ENCODE measurements at places on chromosomes 4 and X. TPM values are rescaled to one million over a fixed set of nuclear protein-coding genes. Genes with fewer than 3 reads are reported as not detected.

DNA sequence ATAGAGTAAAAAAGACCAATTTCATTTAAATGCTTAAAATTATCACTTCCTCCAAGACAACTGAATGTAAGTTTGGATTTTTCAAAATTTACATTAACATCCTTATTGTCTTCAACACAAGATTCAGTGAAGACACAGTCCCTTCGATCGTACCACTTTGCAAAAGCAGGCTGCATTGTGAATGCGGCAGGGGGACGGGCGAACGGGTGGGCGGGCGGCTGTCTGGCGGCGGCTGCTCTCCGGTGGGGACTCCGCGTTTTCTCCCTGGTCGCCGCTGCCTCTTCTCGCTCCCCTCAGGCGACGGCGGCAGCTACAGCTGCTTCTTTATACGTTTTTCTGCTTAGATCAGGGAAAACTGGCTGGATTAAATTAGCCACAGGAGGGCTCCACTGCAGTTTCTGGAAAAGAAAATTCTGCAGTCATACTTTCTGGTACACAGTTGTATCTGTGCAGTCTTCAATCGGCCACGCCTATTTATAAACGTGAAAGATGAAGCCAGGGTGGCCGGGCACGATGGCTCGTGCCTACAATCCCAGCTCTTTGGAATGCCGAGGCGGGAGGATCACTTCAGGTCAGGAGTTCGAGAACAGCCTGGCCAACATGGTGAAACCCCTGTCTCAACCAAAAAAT lies 33.9 kb upstream of the HPF1 start:
- peak; percentile 27 for DNase-seq

GRCh38 chrX:14697451-14697850 lies 168.1 kb downstream of the GLRA2 start:
- no peak for DNase-seq

- DNase-seq, result no peak
Measured at GRCh38 chr4:113820108-113820507, 58.6 kb upstream of the CAMK2D start.

DNA sequence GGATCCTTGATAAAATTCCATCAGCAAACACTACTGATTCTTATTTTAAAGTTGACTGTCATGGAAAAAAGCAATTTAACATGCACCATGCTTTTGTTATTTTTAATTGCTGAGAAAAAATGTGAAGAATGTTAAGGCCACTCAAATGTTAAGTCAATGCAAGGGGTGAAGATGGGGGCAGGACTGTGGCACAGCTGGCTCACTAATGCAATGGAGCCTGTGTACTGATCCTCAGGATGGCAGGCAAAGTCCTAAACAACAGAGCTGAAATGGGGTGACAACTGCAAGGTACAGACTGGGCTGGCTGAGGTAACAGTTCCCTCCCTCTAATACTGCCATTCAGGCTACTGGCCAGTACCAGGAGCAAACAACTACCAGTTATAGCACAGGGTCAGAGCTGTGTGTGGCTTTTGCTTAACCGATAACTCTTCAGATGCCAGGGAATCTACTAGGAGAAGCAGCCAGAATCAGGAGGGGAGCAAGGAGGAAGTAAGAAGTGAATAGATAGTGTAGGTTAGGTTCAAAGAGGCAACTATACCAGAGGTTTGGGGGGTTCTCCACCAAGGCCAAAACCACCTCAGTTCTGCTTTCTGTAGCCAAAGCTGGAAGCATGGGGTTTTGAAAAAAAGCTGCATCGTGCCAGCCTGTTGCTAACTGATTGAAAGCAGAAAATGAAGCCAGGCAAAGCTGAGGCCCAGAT lies 372.6 kb downstream of the OPHN1 start:
- no peak for DNase-seq

PHOX2B gene
- not detected for total RNA-seq

- no peak for DNase-seq
Measured at GRCh38 chr4:38360201-38360600, 303.8 kb upstream of the KLF3 start.

DNA sequence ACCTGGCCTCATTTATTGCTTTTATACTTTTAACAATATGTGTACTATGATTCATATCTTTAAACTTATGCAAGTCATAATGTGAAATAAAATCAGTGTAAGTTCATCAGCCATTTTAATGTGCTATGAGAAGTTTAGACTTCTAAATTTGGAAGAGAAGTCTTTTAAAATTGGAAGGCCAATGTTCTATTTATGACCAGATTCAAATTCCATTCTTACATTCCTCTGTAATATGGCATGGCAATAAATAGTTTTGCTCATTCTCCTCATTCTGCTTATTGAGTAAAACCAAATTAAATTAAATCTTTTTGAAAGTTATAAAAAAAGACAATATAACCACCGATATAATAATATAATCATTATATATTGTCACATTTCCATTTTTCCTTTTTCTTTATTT lies 126.2 kb downstream of the SORBS2 start:
- DNase-seq, result no peak

DNA sequence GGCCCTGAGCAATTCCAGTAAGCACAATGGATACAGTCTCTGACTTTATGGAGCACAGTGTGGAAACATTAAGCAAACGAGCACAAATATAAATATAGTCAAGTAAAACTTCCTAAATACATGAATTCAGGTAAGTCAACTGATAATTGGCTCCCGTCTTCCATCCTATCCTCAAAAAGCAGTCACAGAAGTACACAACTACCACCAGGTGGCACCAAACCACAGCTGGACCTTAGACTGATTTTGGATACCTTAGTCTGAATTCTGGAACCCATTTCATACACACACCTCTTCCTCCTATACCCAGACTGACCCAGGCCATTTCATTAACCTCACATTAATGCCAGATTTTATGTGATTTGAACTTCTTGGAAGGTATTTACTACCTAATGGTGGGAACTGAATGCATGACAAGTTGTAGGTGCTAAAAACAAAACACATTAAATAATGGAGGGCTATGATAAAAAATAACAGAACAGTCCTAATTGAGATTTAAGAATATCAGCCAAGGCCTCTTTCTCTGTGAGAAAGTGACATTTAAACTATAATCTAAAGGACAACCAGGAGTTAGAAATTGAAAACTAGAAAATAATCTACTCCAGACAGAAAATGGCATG lies 77.5 kb downstream of the ELF2 start:
- DNase-seq, result peak; percentile 79

- no peak for DNase-seq
Measured at GRCh38 chr4:75180790-75181776, 248.2 kb downstream of the PARM1 start.

DNA sequence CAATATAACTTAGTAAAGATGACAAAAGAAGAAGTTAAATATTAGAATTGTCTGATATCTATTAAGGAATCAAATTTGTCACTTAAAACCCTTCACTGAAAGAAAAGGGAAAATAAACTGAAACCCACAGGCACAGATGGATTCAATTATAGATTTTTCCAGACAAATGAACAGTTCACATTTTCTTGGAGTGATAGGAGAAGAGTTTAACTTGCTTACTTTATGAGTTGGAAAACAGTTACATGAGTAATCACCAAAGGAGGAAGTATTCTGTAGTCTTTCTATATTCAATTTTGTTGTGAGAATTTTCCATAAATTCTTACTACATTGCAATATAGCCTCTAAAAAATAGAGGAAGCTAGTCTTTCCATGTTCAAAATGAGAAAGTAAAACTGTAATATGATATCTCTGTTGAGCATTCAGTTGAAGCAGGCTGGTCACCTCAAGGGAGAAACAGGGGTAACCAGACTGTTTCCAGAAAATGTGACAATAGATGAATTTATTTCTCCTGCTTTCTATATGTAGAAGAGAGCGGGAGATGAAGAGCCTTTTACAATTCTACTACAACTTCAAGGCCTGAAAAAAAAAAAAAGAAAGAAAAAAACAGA lies 330.3 kb upstream of the EPHA5 start:
- no peak for DNase-seq

USP17L25 gene
- not detected for total RNA-seq

GRCh38 chrX:119943185-119943988 lies at the start of gene NKAP:
Gene NKAP (minus strand): TSS chrX:119943751. CDS start chrX:119943605, 146 bp downstream.
- peak; percentile 76 for DNase-seq

FAM114A1 gene
- total RNA-seq, result 18.0 TPM

GRCh38 chr4:156362581-156362980 lies 408.9 kb upstream of the CTSO start:
- DNase-seq, result no peak

ERAS gene
- not detected for total RNA-seq

DNA sequence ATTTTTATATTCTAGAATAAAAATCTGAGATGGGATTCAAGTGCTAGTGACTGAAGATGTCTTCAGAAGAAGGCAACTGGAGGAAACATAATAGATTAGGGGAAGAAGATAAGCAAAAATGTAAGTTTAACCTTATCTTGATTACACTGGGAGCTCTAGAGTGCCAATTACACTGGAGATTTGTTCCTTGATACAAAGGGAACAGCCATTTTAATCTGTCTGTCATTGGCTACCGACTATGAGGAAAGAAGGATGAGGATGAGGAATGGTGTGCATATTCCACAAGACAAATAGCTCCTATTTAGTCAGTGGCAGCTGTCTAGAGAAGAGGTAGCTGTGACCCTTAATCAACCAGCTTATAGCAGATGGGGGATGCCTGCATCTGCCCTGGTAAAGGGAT lies 1034.5 kb upstream of the IGFBP7 start:
- no peak for DNase-seq

DNA sequence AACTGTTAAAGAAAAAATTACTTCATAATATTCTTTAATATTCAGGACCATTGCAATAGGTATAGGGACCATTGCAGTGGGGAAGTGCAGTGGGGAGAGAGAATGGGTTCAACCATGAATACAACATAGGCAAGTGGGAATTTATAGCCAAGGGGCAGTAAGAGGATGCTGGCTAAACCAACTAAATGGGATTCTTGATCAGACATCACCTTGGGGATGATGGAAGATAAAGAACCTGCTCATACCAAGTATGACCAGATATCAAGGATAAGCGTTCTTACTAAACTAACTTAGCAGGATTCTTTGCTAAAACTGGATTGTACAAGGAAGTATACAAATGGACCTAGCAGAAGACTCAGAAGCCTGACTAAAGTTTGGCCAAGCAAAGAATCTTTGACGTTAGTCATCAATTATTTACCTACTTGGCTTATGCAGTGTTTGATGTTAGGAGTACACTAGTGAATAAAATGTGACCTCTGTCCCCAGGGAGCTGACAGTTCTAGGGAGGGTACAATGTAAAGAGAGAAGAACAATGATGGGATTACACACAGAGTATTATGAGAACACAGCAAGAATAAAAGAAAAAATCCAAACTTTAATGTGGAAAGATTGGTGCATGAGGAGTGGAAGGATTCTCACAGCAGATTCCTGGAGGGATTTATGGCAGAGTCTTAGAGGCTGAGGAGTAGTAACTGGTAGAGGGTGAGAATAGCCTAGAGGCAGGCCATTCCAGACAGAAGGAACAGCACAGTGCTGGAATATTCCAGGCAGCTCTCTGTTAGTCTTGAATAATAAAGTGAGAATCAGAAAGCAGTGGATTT lies 54.7 kb upstream of the MYOZ2 start:
- no peak for DNase-seq

COL4A6 gene
- total RNA-seq, result not detected
